ENCODE measurements at places on chromosomes 2 and 18.

DNA sequence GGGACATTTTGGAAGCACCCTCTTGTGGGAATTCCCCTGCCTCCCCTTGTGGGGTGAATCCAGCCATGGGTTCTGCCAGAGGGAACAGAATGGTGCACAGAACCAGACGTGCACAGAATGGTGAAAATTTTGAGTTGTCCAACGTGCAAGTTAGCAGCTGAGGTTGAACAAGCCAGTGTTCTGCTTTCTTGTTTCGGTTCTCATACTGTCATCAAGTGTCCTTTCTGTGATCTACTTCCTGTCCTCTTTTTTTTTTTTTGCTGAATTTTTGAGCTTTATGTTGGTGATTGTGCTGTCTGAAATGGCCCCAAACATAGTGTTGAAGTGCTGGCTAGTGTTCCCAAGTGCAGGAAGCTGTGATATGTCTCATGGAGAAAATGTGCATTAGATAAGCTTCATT, 21.5 kb upstream of the REEP1 start:
- DNase-seq = no peak

GRCh38 chr18:25284861-25285550, 67.0 kb downstream of the ZNF521 start:
- DNase-seq = no peak

- DNase-seq = peak; percentile 8
Observed at GRCh38 chr18:67525328-67526099, 9.0 kb upstream of the DSEL start.

GRCh38 chr2:164599954-164600589, 21.2 kb downstream of the GRB14 start:
- DNase-seq = no peak

Measured in left renal pelvis (tissue), 4 donors.